ENCODE measurements at places on chromosomes 1 and 21. TPM values are rescaled to one million over a fixed set of nuclear protein-coding genes. Genes with fewer than 3 reads are reported as not detected.

The PM20D1 gene
- 2.2 TPM for polyA plus RNA-seq

DNA sequence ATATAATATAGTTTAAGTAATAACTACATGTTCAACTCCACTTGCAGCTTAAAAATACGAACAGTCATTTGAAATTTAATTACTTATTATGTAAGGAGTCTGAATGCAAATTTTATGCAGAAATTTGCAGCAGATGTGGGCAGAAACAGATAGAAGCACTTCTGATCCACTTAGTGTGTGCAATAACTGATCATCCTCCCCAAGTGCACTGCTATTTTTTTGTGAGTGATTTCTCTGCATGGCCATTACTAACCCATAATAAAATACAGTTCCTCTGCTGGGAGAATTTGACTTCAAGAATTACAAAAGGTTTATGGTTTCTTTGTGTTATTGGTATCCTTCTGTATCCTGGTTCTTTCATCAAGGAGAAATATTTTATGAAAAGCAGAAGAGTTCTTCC is 611.5 kb upstream of the RGS18 start:
- DNase-seq = no peak

The KRTAP11-1 gene
- polyA plus RNA-seq = not detected

DNA sequence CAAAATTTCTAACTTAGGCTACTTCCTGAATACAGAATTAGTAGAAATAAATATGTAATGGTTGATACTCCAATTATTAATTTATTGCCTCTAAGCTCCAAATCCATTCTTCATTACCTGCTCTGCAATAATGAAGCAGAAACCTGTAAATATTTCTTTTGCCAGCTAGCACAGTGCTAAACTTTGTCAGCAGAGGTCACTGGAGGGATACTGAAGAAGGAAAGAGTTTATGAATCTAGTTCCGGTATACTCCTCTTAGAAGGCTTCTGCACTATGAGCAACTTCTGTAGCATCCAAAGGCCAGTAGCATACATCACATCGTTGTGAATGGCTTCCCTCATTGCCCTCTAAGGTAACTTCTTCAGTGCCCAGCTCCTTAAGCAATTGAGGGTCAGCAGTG is 81.0 kb upstream of the LHX8 start:
- DNase-seq = no peak

- no peak for DNase-seq
These were observed 20.2 kb upstream of the LRRC47 start for GRCh38 chr1:3816331-3817137.

DNA sequence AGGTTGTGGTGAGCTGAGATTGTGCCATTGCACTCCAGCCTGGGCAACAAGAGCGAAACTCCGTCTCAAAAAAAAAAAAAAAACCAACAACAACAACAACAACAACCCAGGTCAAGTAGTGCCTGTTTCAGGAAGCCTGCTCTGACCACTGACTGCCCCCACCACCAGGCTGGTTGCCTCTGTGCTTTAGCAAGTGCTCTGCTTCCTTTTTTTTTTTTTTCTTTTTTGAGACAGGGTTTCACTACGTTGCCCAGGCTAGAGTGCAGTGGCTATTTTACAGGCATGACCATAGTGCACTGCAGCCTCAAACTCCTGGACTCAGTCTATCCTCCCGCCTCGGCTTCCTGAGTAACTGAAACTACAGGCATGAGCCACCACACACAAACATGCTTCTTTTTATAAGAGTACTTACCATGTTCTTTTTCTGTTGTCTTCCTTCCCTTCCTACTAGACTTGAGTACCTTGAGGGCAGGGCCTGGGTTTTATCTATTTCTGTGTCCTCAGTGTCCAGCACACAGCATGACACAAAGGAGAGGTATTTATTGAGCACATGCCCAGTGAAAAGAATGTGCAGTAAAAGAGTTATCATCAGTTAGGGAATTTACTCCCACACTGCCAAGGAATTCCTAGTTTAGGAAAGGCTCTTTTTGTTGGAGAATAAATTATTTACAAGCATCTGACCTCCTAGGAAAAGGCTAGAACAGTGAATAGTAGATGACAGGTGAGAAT is 9.9 kb upstream of the COA7 start:
- no peak for DNase-seq

DNA sequence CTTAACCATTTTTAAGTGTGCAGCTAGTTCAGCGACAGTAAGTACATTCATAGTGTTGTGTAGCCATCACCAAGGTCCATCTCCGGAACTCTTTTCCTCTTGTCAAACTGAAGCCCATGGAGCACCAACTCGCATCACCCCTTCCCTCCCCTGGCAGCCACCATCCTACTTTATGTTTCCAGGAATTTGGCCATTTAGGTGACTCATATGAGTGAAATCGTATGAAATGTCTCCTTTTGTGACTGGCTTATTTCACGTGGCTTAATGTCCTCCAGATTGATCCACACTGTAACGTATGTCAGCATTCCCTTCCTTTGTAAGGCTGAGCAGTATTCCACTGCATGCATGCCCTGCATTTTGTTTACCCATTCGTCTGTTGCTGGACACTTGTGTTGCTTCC is 2.5 kb downstream of the COL6A2 start:
- no peak for DNase-seq

DNA sequence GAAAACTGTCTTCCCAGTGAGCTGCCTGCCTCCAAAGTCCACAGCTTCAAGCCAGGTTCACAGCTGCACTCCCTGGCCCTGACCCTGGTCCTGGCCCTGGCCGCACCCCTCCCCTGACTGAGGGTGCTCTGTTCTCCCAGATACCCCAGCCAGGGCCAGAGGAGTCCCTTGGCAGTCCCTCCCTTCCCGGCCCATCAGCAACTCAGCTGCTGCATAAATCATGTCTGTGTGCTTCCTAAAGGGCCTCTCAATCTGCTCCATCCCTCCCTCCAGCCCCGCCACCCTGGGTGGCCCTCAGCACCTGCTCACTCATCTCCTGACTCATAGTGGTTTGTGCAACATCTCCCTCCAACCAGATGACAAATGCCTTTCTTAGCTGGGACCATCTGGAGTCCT is 24.8 kb upstream of the C1orf174 start:
- DNase-seq = no peak

- no peak for DNase-seq
These were observed 6.3 kb upstream of the INAVA start for GRCh38 chr1:200888349-200888838.

The RIPK4 gene
- 14.3 TPM for polyA plus RNA-seq

DNA sequence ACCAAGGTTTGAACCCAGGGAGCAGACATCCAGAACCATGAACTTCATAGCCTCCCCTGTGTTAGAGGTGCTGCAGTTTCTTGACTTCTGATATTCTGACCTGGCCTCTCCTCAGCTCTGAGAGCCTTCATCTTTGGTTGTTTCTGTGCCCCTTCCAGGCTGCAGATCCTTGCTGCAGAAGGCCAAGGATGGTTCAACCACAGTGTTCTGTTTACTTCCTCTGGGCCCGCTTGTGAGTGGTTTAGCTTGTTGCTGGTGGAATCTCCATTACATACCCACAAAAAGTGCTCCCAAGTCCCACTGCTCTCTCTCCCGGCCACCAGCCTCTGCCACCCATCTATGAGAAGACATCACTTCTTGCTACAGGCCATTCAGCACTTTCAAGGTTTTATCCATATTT is 9.0 kb upstream of the SLC2A7 start:
- DNase-seq = no peak

GRCh38 chr1:48936436-48936835 is 159.7 kb upstream of the BEND5 start:
- no peak for DNase-seq

The MSH4 gene
- 0.35 TPM for polyA plus RNA-seq

DNA sequence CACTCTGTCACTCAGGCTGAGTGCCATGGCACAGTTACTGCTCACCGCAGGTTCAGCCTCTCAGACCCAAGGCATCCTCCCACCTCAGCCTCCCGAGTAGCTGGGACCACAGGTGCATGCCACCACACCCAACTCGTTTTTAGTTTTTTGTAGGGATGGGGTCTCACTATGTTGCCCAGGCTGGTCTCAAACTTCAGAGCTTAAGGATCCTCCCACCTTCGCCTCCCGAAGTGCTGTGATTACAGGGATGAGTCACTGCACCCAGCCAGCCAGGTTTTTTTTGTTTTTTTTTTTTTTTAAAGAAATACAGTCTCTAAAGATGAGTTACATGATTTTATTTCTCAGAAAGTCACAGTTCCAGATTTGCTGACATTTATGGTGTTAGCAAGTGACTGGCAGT is 29.0 kb downstream of the BACE2 start:
- DNase-seq = no peak

The KCNT2 gene
- polyA plus RNA-seq = 13.2 TPM

The S100A8 gene
- 14.7 TPM for polyA plus RNA-seq

The SPOCD1 gene
- polyA plus RNA-seq = 0.35 TPM

GRCh38 chr21:39379986-39380891 is 31.4 kb upstream of the HMGN1 start:
- DNase-seq = peak; percentile 84

DNA sequence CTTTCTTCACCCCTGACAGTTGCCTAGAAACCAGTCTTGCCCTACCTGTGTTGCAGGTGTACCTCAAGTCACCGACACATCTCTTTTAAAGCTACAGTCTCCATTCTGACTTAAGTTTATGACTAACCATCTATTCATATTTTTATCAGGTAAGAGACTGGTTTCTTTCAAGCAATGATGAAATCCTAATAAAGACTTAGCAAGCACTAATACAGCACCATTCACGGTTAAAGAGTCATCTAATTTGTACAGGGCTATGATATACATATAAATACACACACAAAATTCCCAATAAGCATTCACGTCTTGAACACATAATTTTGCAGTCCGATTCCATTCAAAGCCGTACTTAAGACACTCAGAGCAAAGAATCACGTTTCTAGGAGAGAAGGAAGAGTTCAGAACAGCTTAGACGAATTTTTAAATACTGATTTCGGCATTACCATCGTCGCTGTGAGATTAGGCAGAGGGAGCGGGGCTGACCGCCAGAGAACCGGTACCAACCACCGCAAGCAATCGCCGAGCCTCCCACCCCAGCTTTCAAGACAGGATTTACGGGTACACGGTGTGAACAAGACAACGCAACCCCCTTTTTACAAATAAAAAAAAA is 943 bp downstream of the ERRFI1 start:
- no peak for DNase-seq

DNA sequence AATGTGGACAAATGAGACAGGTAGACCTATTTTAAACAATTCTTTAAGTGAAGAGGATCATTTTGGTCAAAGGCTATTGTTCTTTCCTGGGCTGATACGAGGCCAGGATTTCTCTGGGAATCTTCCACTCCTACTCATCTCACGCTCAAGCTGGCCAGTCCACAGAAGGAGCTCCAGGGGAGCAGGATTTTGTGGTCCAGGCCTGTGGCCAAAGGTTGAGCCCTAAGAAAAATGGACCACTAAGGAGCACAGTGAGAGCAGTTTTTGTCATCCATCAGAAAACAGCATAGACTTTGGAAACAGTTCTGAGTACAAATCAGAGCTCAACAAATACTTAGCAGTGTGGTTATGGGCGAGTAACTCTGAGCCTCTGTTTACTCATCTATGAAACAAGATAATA is 260.2 kb upstream of the RUNX1 start:
- DNase-seq = no peak

DNA sequence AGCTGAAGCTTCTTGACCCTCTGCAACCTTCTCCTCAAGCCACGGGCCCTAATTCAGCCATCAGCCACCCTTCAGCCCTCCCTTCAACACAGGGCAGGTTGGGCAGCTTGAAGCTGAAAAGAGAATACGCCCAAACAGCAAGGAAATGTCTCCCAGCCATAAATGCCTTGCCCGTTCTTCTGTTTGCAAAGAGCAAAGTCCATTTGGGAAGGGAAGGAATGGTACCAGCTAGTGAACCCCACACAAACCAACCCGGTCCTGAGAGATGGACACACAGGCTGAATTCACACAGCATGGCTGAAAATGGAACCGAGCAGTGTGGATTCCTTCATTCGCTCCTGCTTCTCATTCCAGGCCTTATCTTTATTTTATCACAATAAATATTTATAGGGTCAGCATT is 11.5 kb downstream of the PLEKHA6 start:
- no peak for DNase-seq

DNA sequence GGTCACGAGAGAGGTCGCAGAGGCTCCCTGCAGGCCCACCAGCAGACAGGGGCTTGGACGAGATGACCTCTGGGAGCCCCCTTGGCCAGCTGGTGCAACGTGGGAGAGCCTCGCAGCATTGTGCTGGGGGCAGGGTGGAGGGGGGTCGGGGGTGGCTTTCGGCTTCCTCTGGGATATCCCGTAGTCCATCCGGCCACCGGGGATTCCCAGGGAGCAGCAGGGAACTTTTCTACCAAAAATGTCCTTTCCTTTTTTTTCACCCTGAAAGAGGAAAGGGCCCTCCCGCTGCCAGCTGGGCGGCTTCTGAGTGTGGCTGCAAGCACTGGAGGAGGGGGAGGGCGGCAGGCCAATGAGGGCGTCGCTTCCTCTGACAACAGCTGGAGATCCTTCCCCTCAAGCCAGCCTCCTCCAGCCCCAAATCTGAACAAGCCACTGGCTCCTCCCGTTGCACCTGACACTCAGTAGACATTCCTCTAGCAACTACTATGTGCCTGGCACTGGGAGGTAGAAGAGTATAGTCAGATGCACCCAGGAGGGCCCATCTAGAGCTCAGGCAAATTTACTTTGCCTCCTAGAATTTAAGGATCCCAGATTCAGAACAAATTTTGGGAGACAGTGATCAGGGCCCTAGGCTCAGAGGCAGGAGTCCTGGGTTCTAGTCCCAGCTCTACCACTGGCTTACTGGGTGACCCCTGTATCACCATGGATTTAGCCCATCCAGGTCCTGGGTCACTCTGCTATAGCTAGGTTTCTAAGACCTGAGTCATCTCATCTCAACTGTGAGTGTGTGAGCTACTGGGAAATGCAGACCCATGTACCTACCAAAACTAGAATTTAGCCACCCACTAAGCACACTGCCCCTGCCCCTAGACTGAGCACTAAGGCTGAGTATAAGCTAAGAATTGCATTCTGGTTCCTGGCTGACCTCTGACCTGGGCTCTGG is 2.7 kb downstream of the MOB3C start:
- DNase-seq = peak; percentile 53

The SIK1 gene
- polyA plus RNA-seq = 1.5 TPM

- DNase-seq = no peak
These were observed 76.0 kb downstream of the DDR2 start for GRCh38 chr1:162708286-162708685.

- no peak for DNase-seq
These were observed 64.7 kb upstream of the LPGAT1 start for GRCh38 chr1:211895126-211895759.

The OR2T29 gene
- polyA plus RNA-seq = not detected

The SPRR1B gene
- not detected for polyA plus RNA-seq

- DNase-seq = no peak
These were observed 146.1 kb upstream of the ADGRL2 start for GRCh38 chr1:81654657-81655056.

GRCh38 chr1:231040019-231040799 is at the start of gene FAM89A:
Gene FAM89A, minus strand, starts transcription at chr1:231040254. Its CDS starts 43 bp downstream, at chr1:231040211.
- DNase-seq = no peak

- no peak for DNase-seq
These were observed 613.0 kb downstream of the NPHP4 start for GRCh38 chr1:5379176-5379759.
